Activated CD4-positive, alpha-beta T cell treated with anti-CD3 and anti-CD28 coated beads, Interleukin-2, amount 50 U/mL, for 4 hours (primary cell): ENCODE measurements at places on chromosomes 3 and 15.

GRCh38 chr3:10926811-10927521 lies 65.6 kb upstream of the SLC6A1 start:
- DNase-seq: no peak

- no peak for DNase-seq
Measured at GRCh38 chr3:145259166-145259880, 901.7 kb downstream of the PLOD2 start.

DNA sequence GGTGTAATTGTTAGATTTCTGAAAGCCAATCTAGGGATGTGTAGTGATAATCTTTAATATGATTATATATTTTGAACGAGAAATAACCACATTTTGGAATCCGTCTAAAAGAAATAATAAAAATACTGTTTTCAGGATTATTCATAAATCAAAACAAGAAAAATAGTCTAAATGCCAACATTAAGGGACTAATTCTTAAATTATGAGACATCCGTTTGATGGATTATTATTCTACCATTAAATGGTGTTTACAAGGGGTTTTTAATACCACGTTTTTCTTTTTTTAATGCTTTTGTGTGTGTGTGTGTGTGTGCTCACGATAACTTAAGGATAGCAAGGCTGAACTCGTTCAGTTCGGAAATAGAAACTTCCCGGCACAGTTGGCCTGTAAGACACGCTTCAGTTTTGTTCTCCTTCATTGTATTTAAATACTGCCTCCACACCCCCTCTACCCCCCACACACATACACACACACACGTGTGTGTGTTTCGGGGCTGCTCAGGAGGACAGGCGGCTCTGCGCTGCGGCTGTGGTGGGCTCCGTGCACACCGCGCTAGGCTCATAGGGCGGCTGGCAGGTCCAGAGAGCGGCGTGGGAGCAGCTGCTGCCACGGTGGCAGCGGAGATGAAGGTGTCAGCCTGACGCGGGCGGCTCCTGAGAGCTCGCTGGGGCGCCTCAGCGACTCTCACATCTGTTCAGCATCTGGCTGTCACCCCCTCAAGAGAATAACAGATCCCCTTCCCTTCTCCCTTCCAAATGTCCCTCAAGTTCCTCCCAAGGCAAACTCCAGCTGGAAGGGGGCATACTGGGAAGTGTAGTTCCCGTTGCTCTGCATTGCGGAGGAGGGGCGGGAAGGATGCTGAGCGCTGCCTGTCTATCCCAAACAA lies 23.0 kb upstream of the ANP32A start:
- DNase-seq: peak; percentile 16

GRCh38 chr3:49689046-49689907 lies at the start of the genes MST1 and RNF123:
TSS of gene MST1 (minus strand) at chr3:49689474. CDS start at chr3:49688691, 783 bp downstream.
TSS of gene RNF123 (plus strand) at chr3:49689557. CDS start at chr3:49691166, 1,609 bp downstream.
- peak; percentile 87 for DNase-seq

DNA sequence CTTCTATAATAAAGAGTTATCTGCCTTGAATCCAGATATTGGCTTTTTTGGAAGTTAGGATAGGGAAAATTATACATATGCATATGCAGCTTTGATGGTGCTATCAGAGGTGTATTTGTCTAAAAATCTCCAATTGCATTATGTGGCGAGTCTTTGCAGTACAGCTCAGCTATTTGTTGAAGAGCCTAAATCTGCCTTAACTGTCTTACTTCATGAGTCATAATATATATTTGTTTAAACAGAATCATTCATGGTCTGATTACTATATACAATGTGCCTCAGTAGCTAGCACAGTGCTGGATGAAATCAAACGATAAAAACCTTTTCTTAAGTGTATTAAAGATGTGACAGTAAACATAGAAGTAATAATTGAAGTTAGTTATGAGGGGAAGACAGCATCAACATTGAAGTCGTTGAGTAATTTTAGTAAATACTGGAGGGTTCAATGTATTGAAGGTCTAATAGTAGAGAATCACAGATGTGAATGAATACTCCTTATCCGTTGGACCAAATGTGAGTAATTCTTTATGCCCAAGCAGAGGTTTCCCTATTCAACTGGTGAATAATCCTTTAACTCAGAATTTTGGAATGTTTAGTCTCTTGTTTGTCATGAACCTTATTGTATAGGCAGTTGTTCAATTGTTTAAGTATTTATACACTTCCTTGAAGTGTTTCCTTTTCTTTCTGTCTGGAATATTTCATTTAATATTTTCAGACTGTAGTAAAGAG lies 74.8 kb upstream of the NAALADL2 start:
- DNase-seq: no peak

DNA sequence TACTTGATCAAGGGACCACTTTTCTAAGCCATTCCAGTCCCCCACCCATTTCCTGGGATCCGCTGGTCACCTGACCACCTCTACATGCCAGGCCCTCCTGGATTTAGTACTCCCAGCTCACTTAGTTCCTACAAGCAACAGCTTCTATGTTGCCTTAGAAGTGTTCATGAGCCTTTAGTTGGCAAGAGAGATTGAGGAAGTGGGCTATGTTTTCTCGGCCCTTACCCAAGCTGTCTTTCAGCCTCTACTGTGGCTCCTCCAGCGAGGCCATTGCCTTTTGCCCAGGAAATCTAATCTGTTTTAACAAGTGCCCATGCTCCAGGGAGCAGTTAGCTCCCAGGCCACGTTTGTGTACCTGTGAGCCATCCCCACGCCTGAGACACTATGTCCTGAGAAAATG lies 4.5 kb upstream of the PRKAR2A start:
- no peak for DNase-seq

- no peak for DNase-seq
Measured at GRCh38 chr15:27426805-27427204, 455.8 kb downstream of the GABRG3 start.

DNA sequence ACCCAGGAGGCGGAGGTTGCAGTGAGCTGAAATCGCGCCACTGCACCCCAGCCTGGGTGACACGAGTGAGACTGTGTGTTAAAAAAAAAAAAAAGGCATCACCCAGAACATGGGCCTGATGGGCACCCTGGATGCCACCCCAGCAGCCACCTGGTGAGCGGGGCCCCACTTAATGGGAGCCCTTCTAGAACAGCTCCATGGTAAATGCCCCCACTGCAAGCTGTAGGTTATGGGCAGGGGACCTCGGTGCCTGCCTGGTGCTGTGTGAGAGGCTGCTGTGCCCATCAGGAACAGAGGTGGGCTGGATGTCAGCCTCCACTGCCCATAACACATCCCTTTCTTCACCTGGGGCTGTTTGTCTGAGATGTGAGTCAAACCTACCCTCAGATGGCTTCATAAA lies 156.2 kb upstream of the MEF2A start:
- DNase-seq: no peak

DNA sequence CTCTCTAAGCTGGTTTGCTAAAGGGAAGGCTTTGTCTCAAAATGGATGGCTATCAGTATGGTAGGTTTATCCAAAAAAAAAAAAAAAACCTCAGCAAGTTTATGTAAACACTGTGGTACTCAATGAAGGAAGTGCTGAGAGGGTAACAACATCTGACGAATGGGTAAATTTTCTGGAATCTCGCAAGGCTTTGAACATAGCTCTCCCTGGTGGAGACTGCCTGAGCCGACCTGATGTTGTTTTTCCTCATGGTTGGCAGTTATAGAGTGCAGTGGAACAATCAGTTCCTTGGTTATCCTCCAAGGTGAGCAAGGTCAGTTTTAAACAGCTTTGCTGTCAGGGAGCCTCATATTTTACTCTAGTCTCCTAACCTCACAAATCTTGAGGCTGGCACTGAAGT lies 94.6 kb downstream of the ZPLD1 start:
- no peak for DNase-seq

- DNase-seq: no peak
Measured at GRCh38 chr3:25872200-25872877, 82.4 kb downstream of the OXSM start.

GRCh38 chr3:42649006-42649405 lies 4.5 kb upstream of the ZBTB47 start:
- DNase-seq: no peak

DNA sequence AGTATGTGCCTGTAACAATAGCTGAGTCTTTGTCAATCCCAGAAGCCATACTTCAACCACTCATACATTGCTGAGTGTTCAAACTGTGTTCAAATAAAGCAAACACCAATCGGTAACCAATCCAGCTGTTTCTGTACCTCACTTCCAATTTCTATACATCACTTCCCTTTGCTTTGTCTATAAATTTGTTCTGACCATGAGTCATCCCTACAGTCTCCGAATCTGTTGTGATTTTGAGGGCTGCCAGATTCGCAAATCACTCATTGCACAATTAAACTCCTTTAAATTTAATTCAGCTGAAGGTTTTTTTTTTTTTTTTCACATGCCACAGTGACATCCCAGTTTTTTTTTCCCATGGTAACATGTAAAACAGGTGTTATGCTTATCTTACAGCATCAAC lies 870.3 kb downstream of the NAALADL2 start:
- no peak for DNase-seq

GRCh38 chr3:66153481-66154443 lies 67.0 kb upstream of the SLC25A26 start:
- no peak for DNase-seq

DNA sequence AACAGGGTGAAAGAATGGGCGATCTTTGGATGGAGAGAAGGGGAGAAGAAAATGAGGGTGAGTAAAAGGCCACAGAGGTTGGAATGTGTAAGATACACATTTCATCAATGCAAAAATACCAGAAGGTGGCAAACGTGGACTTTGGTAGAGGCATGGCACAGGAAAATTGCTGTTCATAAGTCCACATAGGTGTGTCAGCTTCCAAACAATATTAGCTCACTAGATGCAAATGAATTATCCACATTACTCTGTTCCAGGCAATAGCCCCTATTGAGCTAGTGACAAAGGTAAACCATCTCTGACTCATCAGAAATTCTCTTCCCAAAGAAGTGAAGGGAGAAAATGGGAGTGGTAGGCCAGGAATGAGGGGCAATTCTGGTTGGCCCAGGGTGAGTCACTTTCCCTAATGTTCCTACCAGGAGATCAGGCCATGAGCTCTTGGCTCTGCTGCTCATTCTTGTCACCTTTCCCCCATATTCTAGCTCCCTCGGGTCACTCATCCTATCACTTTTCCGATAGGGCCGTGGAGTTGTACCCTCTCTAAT lies 19.9 kb downstream of the ACKR2 start:
- no peak for DNase-seq
